ENCODE measurements at places on chromosomes 11 and 22.

DNA sequence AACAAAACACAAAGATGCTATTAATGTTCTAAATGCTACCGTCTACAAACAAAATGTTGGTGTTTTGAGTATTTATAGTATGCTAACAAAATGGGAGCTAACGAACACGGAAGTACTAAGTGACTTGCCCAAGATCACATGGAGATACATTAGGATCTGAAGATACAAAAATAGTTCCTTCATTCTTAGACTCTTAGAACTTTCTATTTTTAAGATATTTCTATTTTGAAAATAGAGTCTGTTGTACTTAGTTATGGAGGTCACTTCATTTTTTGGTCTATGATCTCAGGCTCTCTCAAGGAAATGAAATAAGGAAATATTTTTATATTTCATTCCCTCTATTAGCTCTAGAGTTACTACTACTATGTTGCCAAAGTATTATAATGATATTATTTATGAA lies 64.2 kb downstream of the APOL5 start:
- no peak for DNase-seq

GRCh38 chr11:107598225-107599139 lies 7.5 kb downstream of the ELMOD1 start:
- no peak for DNase-seq

DNA sequence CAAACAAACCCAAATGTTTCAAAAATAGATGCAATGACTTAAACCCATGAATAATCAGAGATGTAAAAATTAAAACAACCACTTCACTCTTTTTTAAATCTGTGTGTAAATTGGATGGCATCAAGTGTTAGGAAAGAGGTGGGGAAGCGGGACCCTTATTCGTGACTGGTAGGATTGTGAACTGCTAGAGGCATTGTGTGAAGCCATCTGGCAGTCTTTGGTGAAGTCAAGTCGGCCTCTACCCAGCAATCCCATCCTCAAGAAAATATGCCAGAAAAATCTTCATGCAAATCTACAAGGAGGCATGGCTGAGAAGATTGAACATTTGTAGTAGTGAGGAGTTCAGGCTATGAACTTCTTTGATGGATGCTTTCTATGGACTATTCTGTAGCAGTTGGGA lies 114.6 kb upstream of the C11orf87 start:
- DNase-seq: no peak

DNA sequence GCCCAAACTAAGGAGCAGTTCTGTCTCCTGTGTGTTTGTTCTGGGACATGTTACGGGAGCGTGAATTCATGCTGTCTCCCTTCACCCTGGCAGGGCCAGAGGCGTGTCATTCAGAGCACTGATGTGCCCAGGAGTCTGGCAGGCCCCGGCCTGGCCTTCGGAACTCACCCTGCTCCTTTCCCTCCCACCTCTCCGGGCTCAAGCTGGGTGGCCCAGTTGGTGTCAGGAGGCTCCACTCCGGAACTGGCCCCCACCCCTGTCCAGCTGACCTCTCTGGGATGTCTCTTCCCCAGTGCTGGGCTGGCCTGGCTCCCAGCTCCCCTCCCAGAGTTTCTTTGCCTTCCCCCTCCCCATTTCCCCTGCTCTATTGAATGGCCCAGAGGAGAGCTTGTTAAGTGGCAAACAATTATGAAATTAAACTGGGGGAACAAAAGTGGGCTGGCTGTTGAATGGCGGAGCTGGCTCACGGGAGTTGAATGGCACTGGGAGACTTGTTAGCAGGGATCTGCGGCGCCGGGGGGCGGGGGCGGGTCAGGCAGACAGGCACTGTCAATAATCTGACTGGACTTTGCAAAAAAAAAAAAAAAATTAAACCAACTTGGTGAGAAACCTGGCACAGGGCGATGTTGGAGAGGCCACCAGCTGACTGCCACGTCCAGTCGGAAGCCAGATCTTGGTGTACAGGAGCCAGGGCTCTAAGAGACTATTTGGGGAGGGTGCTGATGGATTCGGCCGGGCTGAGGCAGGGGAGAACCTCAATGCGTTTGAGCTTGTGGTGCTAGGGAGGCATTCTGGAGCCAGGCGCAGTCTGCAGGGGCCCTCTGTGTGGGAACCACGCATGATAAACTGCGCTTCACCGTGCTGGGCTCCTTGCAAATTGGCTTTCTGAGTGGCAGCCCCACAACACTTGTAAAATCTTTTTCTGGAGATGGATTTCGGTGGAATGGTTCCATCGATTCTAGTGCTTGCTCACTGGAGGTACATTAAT lies 1.3 kb downstream of the MPPED1 start:
- DNase-seq: no peak

DNA sequence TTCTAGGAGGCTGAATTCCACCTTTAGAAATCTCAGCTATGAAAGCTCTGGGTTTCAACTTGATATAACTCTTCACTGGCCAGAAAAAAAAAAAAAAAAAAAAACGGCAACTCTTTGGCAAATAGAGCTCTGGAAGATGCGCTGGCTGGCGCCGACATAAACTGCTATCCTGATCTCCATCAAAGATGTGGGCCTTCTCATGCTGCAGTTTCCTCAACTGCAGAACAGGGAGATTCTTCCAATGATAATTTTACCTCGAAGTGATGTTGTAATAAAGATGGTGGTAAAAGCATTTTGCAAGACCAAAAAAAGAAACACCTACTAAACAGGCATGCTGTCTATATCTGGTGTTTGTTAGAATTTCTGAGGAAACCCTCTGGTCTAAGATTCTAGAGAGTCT lies 20.3 kb downstream of the FLI1 start:
- DNase-seq: no peak

Data from stimulated activated CD8-positive, alpha-beta memory T cell treated with anti-CD3 and anti-CD28 coated beads, Interleukin-2, amount 100 ng/mL, for 1 hour (primary cell).